ENCODE measurements at places on chromosomes 16 and 17. TPM values are rescaled to one million over a fixed set of nuclear protein-coding genes. Genes with fewer than 3 reads are reported as not detected.

Gene IRF8
- 5.4 TPM for polyA plus RNA-seq

Gene BAIAP3
- polyA plus RNA-seq = 4.6 TPM

- no peak for DNase-seq
Measured at GRCh38 chr17:38355251-38355650, 3.6 kb downstream of the SOCS7 start.

GRCh38 chr17:20032636-20033035 lies 23.5 kb downstream of the SPECC1 start:
- DNase-seq = no peak

DNA sequence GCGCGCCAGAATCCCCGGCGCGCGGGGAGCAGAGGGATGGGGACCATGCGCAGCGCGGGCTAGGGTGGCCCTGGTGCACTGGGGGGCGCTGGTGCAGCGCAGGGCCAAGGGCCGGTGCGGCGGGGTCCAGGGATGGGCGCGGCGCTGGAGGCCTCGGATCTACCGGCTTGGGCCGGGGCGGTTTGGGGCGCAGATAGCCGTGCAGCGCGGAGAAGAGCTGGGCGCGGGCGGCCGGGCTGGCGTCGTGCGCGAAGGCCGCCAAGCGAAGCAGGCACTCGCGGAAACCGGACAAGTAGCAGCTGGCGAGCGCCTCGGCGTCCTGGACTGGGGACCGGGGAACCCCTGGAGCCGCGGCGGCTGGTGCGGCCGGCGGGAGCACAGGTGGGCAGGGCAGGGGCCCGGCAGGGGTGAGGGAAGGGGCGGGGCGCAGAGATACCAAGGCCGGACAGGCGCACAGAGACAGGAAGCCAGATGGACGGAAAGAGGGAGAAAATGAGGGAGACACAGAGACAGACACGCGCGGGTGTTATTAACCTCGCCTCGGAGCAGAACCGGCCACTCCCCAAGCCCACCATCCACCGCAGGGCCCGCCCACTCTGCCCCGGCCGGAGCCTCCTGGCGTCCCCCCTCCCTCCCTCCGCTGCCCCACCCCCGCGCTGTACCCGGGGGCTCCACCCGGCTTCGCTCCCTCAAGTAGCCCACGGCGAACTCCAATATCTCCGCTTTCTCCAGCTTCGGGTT lies 2.1 kb downstream of the HES7 start:
- DNase-seq = no peak

DNA sequence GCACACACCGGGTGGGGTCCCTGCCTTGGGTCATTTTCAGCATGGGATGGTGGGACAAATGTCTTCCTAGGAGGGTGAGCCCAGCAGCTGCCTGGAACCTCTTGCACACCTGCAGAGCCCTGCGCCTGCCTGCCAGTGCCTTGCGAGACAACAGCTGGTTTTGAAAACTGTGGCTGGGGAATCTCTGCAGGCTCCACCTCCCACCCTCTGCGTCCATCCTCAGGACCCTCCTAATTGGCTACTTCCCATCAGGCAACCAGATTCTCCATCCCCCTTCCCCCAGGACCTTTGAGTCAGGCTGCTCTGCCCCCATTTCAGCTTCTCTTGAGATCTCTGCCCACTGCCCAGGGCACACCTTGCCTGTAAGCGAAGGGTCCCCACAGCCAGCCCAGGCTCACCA lies 26.6 kb downstream of the PEMT start:
- no peak for DNase-seq

GRCh38 chr17:75563063-75563758 lies 24.4 kb upstream of the MYO15B start:
- no peak for DNase-seq
